SJSA1 (cell line): ENCODE measurements at places on chromosomes 4 and X.

- no peak for DNase-seq
Observed at GRCh38 chr4:82038936-82039335, 334.9 kb downstream of the HNRNPD start.

- no peak for DNase-seq
Observed at GRCh38 chr4:8867624-8868320, 3.9 kb downstream of the HMX1 start.

DNA sequence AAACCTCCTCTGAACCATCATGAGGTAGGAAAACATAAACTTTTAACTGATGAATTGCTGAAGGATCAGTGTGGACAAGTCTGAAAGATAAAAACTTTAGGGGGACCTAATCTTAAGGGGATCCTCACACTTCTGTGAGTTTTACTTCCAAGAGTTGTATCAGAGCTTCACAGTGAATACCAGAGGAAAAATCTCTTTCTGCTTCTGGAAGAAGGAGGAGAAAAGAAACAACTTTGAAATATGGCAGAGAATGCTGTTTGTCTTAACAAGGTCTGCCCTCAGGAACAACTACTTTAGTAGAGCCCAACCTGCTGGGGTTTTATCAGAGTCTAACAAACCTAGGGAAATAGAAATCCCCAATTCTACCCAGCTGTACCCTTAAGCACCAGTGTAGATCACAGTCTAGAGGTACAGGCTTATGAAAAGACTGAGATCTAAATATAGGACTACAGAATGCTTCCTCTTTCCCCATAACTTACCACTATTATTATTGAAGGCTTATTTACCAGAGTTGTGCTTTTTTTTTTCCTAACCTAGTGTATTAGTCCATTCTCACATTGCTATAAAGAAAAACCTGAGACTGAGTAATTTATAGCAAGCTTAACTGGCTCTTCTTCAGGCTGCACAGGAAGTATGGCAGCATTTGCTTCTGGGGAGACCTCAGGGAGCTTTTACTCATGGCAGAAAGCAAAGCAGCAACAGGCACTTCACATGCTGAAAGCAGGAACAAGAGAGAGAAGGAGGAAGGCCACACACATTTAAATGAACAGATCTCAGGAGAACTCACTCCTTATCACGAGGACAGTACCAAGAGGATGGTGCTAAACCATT is 167.9 kb downstream of the CAMK2D start:
- DNase-seq = no peak

GRCh38 chr4:186840222-186840701 is 116.6 kb upstream of the FAT1 start:
- DNase-seq = peak; percentile 92

GRCh38 chrX:16039834-16040233 is 83.5 kb upstream of the GRPR start:
- DNase-seq = no peak

GRCh38 chrX:29627833-29628232 is 587.5 kb upstream of the MAGEB2 start:
- DNase-seq = no peak

DNA sequence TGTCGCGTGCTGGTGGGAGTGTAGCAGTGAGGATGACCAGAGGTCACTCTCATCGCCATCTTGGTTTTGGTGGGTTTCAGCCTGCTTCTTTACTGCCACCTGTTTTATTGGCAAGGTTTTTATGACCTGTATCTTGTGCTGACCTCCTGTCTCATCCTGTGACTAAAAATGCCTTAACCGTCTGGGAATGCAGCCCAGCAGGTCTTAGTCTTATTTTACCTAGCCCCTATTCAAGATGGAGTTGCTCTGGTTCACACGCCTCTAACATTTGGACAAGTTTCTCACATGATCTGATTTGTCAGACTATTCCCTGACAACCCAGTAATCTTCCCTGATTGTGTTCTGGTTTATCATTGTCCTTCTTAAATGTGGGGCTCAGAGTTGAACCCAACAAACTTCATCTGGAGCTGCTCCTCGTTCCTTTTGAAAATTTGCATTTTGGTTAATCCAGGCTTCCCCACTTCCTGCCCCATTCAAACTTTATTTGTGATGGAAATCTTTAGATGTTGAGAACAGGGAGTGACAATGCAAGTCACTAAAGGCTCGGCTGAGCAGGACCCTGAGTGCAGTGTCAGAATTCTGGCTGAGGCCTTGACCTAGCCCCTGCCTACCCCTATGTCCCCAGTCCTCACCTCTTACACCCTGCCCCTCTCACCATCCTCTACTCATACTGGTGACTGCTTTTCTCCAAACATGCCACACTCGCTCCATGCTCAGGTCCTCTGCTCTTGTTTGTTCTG is 226.8 kb downstream of the STIM2 start:
- no peak for DNase-seq

- DNase-seq = no peak
Observed at GRCh38 chr4:86031927-86032326, 327.9 kb downstream of the MAPK10 start.

GRCh38 chr4:130393231-130393630 is 1297.3 kb downstream of the C4orf33 start:
- DNase-seq = no peak

- DNase-seq = no peak
Observed at GRCh38 chr4:78297116-78297800, 240.1 kb downstream of the FRAS1 start.

DNA sequence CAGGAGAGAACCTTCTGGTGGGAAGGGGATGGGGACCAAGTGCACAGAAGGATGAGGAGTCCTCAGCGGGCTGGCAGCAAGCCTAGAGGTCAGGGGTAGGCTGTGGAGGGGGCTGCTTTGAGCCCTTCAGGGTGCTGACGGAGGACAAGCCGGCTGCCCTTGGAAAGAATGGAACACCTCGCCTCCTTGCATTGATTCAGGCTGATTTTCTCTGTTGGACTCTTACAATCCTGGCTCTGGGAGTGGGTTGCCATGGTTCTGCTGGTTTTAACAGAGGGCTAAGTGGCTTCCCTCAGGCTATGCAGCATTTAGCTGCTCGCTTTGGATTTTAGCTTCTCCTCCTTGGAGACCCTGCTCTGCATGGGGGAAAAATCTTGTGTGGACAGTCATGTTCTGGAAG is 49.4 kb upstream of the CHRNA9 start:
- no peak for DNase-seq

DNA sequence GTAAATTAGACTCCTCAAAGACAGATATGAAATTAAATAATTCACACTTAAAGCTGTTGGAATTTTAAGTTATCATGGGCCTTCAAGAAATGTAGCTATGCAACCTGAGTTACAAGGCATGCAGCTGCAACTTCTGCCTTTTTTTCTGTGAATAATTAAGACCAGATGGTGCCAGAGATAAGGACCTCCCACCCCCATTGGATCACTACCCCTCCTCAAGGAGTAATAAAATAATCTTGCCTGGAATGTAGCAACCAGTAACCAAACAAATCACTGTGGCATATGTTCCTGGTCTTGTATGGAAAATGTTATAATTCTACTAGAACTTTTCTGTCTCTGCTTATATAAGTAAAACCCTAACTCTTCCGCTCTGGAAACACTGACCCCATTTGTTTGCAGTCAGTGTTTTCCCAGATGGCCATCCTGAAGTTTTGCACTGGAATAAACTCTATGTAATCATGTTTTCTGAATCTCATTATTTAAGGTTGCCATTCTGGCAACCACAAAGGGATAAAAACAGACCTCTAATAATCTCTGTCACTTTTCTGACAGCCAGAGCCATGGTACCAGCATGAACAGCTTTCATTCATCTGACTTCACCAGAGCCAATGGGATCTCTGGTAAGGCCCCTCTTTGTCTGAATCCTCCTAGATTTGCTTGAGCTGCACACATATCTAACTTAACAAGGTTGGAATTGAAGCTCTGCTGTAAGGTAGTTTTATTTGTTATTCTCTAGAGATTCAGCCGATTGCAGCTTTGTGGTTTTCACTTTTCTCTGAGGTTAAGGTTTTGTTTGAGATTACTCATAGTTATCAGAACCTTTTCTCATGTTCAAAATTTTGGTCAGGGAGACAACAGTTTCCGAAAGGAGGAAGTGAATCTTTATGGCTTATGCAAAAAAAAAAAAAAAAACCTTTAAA is 274.6 kb downstream of the NAF1 start:
- no peak for DNase-seq

GRCh38 chrX:53481816-53482465 is 47.8 kb upstream of the HSD17B10 start:
- peak; percentile 48 for DNase-seq

- peak; percentile 83 for DNase-seq
Observed at GRCh38 chr4:10611673-10612072, 72.9 kb downstream of the CLNK start.

- DNase-seq = no peak
Observed at GRCh38 chr4:113499696-113500095, 261.8 kb downstream of the CAMK2D start.

DNA sequence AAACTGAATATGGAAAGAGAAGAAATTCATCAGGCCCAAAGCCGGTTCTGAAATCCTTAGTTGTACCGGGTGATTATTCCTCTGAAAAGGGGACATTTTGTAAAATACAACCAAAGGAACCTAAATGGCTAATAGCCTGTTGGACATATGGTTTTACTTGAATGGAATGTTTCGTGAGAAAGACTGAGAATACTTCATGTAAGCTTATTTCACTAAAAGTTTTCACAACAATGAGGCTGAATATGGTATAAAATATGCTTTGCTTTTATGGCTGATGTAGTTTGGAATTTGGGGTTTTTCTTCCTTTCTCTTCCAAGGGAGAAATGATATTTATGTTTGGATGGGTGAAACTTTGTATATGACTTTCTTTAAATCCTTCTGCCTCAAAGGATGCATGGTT is 2.7 kb downstream of the GRIA3 start:
- no peak for DNase-seq

DNA sequence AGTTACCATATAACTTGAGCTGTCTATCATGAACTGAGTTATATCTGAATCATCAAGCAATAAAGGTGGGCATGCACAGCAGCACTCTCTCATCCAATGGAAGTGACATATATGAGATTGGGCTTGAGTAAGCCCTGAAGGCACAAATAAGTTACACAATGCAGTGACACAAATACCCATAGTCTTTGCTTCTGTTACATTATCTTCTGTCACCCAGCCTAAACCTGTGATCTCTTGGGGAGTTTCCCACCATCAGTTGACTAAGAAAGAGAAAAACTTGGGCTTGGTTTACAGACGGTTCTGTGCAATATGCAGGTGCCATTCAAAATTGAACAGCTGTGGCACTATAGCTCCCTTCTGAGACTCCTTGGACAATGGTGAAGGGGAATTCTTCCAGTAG is 138.8 kb upstream of the IL15 start:
- no peak for DNase-seq

GRCh38 chr4:140014284-140014683 is 139.7 kb downstream of the MAML3 start:
- no peak for DNase-seq

GRCh38 chr4:83083925-83084475 is 30.5 kb downstream of the PLAC8 start:
- no peak for DNase-seq

- no peak for DNase-seq
Observed at GRCh38 chr4:53653484-53654053, 62.3 kb upstream of the LNX1 start.

- DNase-seq = no peak
Observed at GRCh38 chr4:182536221-182536811, 293.1 kb downstream of the TENM3 start.

- DNase-seq = peak; percentile 71
Observed at GRCh38 chr4:6509587-6509986, 37.2 kb upstream of the PPP2R2C start.

DNA sequence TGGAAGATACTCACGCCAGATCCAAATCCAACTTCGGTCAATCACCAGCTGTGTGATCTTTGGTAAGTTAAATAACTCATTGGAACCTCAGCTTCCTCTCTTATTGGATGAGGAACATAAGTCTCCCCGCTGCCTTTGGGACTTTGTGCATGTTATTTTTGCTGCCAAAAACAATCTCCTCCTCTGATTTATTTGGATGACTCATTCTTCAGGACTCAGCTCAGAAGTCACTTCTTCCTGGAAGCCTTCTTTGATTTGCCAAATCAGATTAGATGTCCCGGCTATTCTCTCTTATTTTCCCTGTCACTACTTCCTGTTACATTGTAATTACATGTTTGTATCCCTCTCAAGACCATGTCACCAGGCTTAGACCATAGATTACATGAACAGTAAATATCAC is 138.0 kb upstream of the BOD1L1 start:
- no peak for DNase-seq

- no peak for DNase-seq
Observed at GRCh38 chr4:152601156-152601555, 65.3 kb upstream of the FBXW7 start.

GRCh38 chr4:163815776-163816175 is 321.3 kb downstream of the TMA16 start:
- DNase-seq = no peak

DNA sequence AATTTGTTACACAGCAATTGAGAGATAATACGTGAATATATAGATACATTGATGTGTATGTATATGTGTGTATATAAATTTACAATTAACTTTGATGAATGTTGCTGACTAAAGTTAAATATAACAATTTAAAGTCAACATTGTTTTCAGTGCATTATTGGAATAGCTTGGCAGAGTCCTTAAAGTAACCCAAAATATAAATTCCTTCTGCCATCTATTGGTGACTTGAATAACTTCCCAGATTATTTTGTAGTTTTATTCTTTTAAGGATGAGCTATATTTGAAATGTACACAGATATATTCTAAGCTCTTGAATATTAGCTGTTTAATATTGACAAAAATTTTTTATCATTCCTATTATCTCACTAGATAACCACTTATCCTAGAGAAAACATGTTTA is 298.2 kb upstream of the FSTL5 start:
- DNase-seq = no peak

DNA sequence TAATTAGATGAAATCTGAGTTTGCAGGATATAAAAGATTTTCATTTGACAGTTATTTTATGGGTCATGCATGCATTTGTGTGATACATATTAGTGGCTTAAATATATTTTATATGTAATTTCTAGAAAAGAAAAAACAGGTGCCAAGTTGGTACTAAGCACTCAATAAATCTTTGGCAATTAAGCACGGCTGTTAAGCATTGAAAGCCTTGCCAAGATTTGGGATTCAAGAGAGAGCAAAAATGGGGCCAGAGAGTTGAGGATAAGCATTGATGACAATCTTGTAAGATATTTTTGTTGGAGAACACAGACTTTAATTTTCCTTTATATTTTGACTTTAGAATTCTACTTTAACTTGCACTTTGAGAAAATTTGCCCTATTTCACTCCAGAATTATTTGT is 249.8 kb upstream of the MAD2L1 start:
- no peak for DNase-seq

- DNase-seq = no peak
Observed at GRCh38 chr4:67332627-67333026, 212.7 kb downstream of the CENPC start.
